ENCODE measurements at places on chromosomes 6 and 20.

DNA sequence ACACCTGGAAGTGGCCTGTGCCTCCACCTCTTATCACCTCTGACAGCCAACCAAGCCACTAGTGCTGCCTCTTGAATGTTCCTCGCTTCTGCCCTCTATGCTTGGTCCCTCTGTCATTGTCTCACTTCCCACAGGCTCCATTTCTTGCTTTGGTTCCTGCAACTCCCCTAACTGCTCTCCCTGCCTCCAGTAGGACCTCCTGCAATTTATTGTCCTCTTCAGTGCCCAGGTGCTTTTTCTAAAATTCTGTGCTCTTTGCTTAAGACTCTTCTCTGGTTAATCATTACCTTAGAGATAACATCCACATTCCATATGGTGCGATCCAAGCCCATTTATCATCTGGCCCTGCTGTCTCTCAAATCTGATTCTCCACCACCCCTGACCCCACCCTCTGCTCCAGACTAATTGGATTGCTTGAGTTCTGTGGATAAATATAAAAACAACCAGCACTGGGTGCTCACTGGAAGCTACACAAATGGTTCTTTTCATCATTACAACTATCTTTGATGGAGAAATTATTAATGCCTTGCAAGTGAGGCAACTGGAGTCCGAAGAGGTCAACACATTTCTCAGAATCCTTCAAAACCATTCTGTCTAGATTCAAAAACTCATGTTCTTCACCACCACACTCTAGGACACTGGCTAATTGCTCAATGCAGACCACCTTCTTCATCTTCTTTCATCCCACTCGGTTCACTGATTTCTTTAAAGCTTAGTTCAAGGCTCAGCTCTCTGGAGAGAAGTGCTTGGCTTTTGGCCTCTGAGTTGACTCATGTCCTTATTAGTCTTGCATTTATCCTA, 47.2 kb downstream of the FOXA2 start:
- DNase-seq: no peak

DNA sequence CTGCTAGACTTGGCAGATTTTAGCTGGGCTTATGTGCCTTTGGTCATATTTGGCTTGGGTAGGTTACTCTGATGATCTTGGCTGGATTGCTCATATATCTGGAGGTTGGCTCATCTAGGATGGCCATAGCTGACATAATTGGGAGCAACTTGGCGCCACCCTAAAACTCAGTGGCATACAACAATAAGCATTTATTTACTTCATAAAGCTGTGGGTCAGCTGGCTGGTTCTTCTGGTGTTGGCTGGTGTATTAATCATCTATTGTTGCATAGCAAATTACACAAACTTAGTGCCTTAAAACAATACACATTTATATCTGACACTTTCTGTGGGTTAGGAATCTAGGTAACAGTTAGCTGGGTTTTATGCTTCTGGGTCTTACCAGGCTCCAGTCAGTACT, 297.3 kb upstream of the JAG1 start:
- DNase-seq: no peak

- no peak for DNase-seq
Measured at GRCh38 chr6:130978180-130978579, 84.9 kb downstream of the EPB41L2 start.

- DNase-seq: no peak
Measured at GRCh38 chr6:161584051-161584450, 310.2 kb upstream of the AGPAT4 start.

Measured in GM18507 (cell line).